ENCODE measurements at places on chromosomes 6 and 20. TPM values are rescaled to one million over a fixed set of nuclear protein-coding genes. Genes with fewer than 3 reads are reported as not detected.

DNA sequence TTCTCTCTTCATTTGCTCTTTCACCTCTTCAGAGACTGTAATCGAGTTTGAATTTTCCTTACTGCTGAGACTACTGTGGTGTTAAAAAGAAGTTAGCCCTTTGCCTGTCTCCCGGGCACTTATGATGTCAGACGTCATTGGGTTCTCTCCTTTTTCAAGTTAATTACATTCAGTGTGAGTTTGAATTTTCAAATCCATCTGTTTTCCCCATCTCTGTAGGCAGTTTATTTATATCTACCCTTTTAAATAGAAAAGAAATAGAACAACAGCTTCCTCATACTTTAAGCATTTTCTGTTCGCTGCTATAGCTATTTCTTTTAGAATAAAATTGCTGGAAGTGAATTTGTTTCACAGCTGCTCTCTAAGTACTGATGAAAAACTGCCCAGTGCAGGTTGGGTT lies 81.4 kb downstream of the MCHR2 start:
- no peak for DNase-seq

C20orf202 gene
- total RNA-seq, result 0.20 TPM

- DNase-seq, result no peak
Observed at GRCh38 chr6:100620085-100620840, 155.5 kb upstream of the SIM1 start.

GRCh38 chr20:21235484-21236445 lies 67.4 kb upstream of the XRN2 start:
- DNase-seq, result peak; percentile 77

DNA sequence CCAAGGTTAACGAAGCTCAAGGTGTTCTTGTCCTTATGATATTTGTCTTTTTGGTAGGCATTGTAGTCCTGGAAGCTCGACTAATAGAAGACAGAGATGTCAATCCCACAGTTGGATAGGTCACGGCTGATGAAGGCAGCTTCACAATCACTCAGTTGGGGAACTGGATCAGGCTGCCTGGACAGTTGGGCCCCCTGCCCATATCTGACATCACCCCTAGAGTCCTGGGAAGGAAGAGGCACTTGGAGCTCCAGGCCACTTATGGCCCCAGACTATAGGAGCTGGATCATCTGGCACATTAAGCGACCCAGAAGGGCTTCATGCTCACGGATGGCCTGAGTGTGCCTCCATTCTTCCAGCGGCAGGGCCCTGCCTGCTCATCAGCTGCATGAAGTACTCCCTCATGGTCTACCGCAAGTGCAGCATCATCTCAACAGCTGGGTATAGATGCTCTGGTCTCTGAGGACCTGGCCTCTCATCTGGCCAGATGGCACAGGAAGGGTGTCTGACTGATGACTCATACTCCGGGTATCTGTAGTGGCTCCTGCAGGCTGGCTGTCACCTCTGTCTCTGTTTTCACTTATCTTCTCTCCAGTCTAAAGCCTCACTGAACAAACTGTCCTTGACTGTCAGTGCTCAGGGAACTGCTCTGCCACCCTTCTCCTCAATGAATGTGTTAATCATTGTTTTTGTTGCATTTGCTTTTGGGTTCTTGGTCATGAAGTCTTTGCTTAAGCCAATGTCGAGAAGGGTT lies 29.2 kb upstream of the SSR1 start:
- DNase-seq, result peak; percentile 91

CTCFL gene
- total RNA-seq, result not detected

DNA sequence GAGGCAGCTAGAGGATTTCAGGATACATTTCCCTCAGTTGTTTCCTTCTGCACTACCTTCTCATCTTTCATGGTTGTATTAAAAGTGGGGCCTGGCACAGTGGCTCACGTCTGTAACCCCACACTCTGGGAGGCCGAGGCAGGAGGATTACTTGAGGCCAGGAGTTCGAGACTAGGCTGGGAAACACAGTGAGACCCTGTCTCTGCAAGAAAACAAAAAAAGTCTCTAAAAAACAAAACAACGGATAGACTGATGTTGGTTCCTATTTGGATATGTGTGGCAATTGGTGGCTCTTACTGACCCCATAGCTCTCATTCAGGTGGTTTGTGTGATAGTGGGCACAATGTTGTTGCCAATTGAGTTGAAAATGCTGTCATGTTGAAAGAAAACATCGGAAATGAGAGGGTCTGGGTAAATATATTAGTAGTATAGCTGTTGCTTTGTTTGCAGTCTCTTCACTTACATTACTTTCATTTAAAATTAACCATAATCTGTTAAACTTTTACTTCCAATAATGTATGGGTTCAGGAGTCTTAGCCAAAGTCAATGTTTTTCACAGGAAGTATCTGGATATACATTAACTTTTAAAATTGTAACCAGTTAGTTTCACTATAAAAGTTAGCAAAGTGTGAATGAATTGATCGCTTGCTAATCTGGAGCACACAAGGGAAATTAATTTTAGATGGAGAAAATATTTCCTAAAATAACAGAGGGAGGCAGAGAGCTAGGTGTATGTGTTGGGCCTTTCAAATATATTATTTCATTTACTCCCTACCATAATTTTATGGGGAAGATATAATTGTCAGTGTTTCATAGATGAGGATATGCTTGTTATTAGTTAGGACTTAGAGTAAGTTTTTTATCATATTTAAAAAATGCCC lies 31.1 kb downstream of the UTRN start:
- DNase-seq, result peak; percentile 76

GRCh38 chr6:30507849-30508827 lies 18.8 kb downstream of the HLA-E start:
- DNase-seq, result no peak

DNA sequence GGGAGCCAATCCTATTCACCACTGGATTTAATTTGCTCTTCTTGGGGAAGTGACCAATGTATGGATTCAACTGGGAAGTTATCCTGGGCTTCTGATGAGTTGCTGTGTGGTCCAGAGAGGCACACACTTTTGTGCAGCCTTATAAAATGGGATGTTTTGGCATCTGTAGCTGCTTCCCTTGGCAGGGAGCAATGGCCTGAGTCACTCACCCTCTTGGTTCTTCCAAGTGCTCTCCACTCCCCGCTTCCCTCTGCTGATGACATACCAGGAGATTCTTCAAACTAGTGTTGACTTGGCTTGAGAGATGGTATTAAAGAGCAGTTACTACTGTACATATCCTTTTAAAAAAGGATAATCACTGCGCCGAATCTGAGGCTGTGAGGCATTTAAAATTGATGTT lies 105.8 kb downstream of the JARID2 start:
- DNase-seq, result no peak

SFTA2 gene
- not detected for total RNA-seq

GRCh38 chr6:13660893-13661292 lies 45.8 kb downstream of the NOL7 start:
- DNase-seq, result peak; percentile 72

DNA sequence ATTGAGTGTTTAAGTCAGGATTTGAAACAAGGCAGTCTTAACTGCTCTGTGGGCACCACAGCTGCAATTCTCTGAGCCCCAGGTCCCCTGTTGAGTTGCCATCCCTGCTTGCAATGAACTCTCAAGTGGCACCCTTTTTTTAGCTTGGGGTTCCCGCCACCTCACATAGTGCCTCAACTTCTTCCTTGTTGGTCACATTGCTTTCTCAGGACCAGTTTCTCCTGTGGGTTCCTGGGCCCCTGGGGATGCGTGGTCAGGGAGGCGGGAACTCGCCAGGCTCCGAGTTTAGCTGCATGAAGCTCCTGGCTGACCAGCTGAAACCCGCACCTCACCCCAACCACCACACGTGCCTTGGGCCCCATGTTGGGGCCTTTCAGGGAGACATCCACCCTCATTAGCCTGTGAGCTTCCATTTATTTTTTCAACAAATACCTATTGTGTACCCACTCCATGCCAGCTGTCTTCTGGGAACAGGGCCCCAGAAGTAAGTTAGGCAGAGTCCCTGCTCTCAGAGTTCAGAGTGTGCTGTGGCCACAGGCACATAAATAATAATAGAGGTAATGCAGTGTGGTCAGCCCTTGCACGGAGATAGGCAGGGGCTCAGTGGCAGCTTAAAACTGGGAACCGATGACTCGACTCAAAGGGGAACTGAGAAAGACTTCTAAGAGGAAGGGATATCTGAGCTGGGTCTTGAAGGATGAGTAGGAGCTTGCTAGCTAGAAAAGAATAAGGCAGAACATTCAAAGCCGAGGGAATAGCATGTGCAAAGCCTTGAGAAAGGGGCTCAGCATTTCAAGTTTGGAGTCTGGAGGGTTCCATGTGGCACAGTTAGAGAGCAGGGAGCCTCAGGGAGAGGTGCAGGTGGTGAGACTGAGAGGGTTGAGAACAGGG lies 33.9 kb upstream of the FAM83D start:
- no peak for DNase-seq

TRIM10 gene
- total RNA-seq, result 4.5 TPM

- no peak for DNase-seq
Observed at GRCh38 chr6:9766240-9766915, 648.5 kb downstream of the TFAP2A start.

DNA sequence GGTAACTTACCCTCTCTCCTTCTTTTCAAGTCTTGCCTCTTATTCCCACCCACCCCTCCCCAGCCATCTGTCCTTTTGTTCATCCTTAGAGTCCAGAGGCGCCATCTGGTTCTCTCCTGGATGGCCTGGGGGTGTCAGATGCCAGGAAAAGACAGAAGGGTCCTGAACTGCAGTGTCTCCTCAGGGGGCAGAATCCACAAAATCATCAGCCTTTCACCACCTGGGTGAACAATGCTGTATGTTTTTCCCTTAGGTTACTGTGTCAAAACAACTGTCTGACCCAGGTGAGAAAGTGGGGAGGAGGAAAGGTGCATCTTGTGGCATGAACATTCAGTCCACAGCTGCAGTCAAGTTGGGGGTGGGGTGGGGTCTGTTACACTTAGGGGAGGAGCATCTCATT lies 47.9 kb upstream of the FYN start:
- no peak for DNase-seq

DNA sequence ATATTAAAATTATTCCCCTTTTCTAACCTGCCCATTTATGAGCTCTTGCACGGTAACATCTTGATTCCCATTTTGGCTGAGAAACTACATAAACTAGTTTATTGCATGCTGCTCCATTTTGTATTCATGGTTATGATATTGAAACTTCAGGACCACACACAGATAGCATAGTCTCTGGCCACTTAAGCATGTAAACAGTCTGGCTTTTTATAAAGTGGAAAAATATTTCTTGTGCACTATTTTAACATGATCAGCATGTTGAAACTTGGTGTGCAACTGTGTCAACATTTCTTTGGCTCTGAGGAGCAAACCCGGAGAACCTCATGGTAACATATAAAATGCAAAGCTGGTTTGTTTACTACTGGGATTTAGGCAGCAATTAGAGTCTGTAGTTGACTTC lies 70.7 kb downstream of the SLX4IP start:
- no peak for DNase-seq

BPIFB4 gene
- not detected for total RNA-seq

GRCh38 chr6:13412639-13413465 lies 74.5 kb downstream of the GFOD1 start:
- DNase-seq, result peak; percentile 80

SDC4 gene
- 65.1 TPM for total RNA-seq

FRMD1 gene
- not detected for total RNA-seq

LGSN gene
- total RNA-seq, result 0.53 TPM

CTAGE9 gene
- not detected for total RNA-seq

GRCh38 chr20:25341716-25342680 lies 48.6 kb downstream of the ABHD12 start:
- DNase-seq, result no peak

GRCh38 chr20:16054985-16055384 lies 518.3 kb downstream of the KIF16B start:
- no peak for DNase-seq

- no peak for DNase-seq
Observed at GRCh38 chr6:36432151-36432671, 10.4 kb downstream of the PXT1 start.

DNA sequence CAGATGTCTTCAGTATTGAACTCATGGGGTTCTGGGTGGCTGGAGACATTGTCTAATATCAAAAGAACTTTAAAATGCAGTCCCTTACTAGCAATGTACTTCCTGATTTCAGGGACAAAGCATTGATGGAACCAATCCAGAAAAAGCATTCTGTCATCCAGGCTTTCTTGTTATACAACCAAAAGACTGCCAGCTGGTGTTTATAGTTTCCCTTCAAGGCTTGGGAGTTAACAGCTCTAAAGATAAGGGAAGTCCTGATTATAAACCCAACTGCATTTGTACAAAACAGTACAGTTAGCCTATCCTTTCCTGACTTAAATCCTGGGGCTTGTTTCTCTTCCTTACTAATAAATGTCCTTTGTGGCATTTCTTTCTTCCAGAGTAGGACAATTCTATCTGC lies 160.0 kb downstream of the COL21A1 start:
- DNase-seq, result no peak

FKBP1C gene
- total RNA-seq, result 0.53 TPM

GJA1 gene
- not detected for total RNA-seq

DNA sequence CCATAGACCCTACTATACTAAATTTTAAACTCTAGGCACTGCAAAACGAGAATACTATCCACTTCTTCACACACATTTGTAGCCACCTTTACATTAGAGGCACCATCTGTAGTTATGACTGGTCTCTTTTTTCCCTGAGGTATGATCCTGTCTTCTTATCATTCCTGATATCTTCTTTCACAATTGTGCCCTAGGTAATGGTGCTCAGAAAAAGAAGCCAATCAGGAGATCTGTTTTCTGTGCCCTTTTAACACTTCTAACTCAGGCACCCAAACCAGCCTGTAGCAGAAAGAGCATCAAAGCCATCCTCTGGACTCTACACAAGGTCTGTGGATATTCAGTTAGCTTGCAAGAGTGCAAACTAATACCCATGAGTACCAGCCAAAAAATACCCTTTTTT lies 149.7 kb upstream of the SGK1 start:
- DNase-seq, result no peak

DNA sequence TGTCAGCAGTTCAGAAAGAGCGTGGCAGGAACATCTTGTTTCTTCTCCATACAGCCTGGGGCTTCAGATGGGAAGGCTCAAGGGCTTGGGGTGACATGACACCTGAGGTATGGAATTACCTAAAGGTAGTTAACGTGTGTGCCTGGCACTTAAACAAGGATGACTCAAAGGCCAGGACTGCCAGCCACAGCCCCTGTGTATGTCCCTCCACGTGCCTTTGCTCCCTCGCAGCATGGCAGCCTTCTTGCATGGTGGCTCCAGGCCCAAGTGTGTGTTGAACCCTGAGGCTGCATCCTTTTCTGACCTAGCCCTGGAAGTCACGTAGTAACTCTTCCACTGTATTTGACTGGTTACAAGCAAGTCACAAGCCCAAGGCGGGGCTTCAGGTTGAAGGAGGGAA lies 33.6 kb upstream of the MYL9 start:
- DNase-seq, result no peak

MBOAT1 gene
- not detected for total RNA-seq

SCRT2 gene
- not detected for total RNA-seq

PKIB gene
- 2.2 TPM for total RNA-seq

HUS1B gene
- not detected for total RNA-seq

GRCh38 chr20:17344790-17345189 lies 118.0 kb downstream of the PCSK2 start:
- DNase-seq, result no peak

OXT gene
- not detected for total RNA-seq

ENPP5 gene
- not detected for total RNA-seq

- DNase-seq, result no peak
Observed at GRCh38 chr6:1494671-1495070, 105.3 kb downstream of the FOXF2 start.
